ENCODE measurements at places on chromosomes 16 and 17.

DNA sequence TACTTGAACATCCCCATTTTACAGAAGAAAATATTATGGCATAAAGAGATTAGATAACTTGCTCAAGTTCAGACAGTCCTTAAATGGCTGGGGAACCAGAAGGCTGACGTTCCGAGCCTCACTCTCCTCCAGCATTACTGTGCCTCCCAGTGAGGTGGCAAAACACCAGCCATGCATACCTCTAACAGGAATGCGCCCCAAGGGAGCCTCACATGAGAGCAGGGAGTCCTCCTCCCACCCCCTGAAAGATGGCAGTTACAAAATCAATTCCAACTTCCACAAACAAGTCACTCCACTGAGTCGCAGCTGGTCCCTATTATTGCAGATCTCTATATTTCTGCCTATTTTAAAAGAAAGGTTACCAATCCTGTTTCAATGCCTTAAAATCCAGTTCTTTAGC lies 55.5 kb downstream of the ANKFY1 start:
- no peak for DNase-seq

GRCh38 chr16:55367301-55367811 lies 43.4 kb downstream of the IRX6 start:
- no peak for DNase-seq

- no peak for DNase-seq
Observed at GRCh38 chr17:78079253-78079652, 49.3 kb downstream of the TMC6 start.

GRCh38 chr16:27098366-27099049 lies 31.8 kb downstream of the C16orf82 start:
- no peak for DNase-seq

GRCh38 chr16:26269673-26270072 lies 577.9 kb downstream of the HS3ST4 start:
- DNase-seq: no peak

- no peak for DNase-seq
Observed at GRCh38 chr16:84597931-84598351, 19.9 kb downstream of the COTL1 start.

- no peak for DNase-seq
Observed at GRCh38 chr17:19551165-19551564, 17.5 kb downstream of the SLC47A1 start.

DNA sequence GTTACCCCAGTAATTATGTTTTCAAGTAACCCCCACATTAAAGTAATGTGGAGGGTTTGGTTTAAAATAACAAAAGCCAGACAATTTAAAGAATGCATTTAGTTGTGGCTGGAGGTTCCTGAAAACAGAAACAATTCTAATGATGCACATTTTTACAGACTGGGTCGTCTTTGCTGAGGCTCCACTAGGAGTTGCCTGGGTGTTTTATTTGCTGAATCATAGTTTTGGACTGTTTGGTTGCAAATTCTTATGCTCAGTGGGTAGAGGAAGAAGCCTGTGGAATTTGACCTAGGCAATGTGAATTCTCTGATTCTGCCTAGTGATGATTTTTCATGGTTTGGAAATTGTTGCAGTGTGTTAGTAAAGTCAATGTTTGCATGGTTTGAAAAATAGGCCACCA lies 16.3 kb downstream of the SHISA9 start:
- no peak for DNase-seq

All from NCI-H2029 (cell line).